ENCODE measurements at places on chromosomes 2 and 18.
A peak's percentile ranks its signal among the peaks of the same experiment; 100 is the strongest.

DNA sequence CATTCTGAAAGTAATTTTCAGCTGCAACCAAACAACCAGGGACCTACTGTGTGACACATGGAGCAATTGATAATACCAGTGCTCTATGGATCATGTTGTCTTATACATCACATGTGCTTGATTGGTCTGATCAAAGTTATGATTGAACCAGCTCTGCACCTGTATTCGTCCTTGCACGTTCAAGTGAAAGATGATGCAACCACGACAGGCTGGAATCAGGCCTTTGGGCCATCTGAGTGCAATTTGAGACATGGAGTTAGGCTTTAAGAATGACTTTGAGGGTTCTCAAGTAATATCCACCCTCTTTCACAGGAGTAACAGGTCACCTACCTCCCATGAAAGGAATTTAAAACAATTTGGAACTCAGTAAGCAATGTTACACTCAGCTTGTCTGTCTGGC is 165.2 kb downstream of the SLC8A1 start:
- DNase-seq, result no peak

DNA sequence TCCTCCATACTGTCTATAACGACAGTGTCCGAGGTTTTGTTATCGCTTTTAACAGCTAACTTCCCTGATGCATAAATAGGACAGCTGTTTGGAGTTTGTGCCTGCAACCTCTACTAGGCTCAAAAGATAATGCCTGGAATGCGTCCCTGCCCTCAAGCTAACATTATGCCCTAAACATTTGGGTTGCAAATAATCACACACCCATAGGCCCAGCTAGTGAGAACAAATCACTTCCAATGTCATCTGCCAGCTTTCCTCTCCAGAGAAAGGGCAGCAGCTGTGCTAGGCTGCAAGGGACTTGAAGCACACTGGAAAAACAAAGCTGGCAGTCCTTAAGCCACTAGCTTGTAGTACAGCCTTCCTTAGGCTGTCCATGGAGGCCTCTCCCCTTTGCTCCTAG is 201.8 kb upstream of the LYPD1 start:
- no peak for DNase-seq

DNA sequence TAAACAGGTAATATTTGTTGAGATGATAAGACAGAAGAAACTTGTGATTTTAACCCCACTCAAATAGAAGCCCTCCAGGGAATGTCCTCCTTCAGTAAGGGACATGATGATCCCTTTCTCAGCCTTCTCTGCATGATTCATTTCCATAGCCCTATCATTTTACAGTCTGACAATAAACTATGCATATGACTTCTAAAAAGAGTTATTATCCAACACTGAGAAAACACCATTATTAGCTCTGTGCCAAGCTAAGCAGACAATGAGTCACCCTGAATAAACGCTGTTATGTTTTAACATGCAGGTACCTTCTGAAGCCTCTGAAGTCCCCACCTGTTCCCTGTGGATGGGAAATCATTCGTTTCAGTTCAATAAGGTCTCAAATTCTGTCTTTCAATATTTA is 54.7 kb downstream of the DTNB start:
- DNase-seq, result no peak

DNA sequence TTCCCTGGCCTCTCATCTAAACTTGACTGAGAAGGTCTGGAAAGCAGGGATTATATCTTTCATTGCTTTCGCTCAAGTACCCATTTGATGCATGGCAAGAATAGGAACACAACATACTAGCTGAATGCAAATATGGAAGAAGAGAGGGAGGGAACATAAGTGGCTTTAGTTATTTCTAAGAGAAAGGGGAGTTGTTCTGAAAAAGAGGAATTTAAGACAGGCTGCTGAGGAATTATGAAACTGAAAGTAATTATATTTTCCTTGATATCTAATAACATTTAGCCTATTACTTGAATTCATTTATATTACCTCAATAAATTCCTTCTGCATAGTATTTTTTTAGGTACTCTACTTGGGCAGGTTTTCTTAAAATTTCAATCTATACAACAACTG is 105.8 kb upstream of the TTN start:
- no peak for DNase-seq

DNA sequence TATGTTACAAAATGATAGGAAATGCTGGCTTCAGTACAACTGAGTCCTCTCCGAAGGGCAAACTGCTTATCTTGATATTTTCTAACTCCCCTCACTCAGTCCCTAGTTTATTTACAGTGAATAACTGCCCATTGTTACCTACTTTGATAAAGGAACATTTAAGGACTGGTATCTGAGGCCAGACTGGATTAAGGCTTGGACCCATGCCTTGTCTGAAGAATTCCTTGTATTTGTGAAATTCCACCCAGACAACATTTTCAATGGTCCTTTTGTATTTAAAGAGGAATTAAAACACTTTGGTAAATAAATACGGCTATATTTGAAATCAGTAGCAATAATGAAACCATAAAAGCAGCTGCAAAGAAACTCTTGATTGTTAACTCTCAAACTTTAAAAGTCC is 58.3 kb downstream of the PELI1 start:
- no peak for DNase-seq

- no peak for DNase-seq
These were observed 95.1 kb upstream of the RASGRP3 start for GRCh38 chr2:33381301-33381858.

GRCh38 chr2:42446503-42447271 is 47.1 kb downstream of the KCNG3 start:
- no peak for DNase-seq

DNA sequence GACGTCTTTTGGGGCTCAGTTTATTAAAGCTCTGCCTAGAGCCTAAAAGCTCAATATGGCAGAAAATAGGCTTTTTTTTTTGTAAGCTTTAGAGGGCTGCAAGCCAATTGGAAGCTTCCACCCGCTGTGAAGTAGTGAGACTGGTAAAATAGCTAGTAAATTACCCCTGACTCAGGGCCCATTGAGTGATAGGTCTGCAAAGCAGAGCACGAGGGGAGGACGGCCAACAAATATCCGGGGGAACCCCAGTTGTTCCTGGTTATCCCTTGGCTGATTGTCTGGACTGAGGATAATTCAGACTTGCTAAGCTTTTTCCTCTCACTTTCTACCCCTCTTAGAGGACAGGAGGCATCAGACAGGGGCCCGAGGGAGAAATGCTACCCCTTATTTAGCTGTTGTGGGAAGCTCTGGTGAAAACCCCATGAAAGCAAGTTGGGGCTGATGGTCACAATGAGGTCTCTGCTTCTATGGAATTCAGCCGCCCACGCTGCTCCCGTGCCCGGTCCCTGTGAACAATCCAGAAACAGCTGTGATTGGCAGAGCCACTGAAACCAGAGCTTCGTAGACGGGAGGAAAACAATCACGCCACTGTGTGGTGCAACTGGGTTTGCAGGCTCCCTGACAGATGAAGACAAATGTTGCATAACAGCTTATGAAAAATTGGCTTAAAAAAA is 141.9 kb upstream of the LGALSL start:
- no peak for DNase-seq

- peak; percentile 75 for DNase-seq
These were observed 845 bp downstream of the EML4 start for GRCh38 chr2:42169874-42170521.

DNA sequence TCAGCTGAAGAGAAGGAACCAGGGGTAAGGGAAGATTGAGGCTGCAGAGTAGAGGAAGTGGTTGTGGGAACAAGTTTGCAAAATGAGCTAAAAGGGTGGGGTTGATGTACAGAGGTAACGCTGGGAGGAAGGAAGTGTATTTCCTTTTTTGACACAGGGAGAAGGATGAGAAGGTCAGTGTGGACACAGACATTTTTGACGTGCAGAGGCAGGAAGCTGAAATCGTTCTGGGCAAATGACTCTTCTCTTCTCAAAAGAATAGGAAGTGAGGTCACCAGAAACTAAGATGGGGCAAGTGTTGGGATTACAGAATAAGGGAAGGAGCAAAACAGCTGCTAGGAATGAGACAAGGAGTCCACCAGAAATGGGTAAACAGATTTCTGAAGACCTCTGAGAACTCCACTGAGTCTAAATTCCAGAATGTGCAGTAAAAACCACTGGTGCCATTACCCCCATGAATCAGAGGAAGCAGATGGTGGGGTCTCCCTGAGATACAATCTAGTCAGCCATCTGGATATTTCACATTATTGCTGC is 20.0 kb upstream of the RNF149 start:
- no peak for DNase-seq

GRCh38 chr2:174794851-174795374 is 30.6 kb upstream of the CHRNA1 start:
- no peak for DNase-seq

GRCh38 chr2:241193271-241193670 is 4.8 kb downstream of the ANO7 start:
- DNase-seq, result no peak

DNA sequence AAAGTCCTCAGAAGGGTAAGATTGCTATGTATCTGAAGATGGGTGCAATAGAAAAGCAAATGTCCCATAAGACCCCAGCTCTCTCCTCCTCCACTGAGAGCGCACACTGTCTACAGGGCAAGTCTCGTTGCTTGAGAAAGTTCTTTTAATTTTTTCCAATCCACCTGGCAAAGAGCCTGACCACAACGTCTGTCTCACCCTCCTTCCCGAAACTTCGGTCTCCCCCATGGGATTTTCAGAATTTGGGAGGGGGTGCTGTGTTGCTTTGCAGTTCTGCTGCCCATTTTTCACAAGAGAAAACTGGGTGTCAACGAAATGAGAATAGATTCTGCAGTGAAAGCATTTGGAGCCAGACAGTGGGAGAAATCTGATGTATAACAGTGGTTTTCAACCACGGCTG is 40.4 kb downstream of the SERTAD2 start:
- DNase-seq, result no peak

DNA sequence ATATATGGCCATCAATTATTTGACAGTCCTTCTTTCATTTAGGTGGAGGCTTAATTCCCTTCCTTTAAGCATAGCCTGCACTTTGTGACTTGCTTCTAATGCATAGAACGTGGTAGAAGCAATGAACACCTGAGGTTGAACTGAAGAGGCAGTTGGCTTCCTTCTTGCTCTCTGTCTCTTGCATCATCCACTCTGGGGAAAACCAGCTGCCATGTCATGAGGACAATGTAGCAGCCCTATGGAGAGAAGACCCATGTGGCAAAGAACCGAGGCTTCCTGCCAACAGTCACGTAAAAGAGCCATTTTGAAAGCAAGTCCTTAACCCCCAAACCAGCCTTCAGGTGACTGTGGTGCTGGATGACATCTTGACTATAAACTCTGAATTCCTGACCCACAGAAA is 46.8 kb downstream of the ATOH8 start:
- no peak for DNase-seq

- no peak for DNase-seq
These were observed 54.7 kb downstream of the BIN1 start for GRCh38 chr2:127052057-127052770.

DNA sequence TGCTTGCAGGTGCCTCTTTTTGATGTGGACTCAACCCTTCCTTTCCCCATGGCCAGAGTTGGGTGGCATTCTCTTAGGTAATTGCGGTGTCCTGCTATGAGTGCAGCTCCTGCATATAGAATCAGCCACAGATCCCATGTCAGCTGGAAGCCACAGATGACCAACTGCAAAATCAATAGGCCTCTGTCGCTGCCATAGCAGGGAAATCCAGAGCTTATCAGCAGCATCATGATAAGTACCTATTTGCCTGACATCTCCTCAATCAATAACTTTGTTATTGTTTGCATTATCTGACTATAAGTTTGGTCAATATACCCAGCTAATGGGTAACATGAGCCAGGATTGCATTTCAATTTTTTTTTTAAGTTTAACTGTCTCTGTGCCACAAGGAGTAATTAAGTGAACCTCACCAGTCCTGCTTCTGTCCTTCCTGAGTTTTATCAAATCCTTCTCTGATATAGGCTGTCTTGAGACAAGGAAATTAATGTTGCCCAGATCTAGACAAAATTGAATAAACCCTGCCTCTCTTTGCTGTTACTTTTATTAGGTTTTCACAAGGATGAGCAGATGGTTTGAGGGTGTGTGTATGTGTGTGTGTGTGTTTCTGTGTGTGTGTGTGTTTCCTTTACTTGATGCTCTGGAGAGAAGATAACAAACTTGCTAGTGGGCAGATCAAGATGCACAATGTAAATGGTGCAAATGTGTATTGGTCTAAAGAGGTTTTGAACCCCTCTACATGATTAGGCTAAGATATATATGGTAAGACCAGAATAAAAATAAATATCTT is 59.6 kb upstream of the CREB1 start:
- no peak for DNase-seq
